ENCODE measurements at places on chromosomes 1 and 21.

- no peak for DNase-seq
Measured at GRCh38 chr1:6048179-6048867, 2.6 kb downstream of the KCNAB2 start.

- no peak for DNase-seq
Measured at GRCh38 chr21:34072145-34073031, 990 bp upstream of the MRPS6 start.

DNA sequence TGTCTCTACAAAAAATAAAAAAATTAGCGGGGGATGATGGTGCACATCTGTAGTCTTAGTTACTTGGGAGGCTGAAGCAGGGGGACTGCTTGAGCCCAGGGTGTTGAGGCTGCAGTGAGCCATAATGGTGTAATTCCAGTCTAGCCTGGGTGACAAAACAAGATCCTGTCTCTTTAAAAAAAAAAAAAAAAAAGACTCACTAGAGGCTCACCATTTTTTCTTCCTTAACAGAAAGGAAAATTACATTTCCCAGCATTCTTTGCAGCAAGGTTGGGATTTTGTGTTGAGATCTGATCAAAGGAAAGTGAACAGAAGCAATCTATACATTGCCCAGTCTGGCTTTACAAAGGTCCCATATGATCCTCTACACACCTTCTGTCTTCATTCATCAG, 21.5 kb downstream of the GFI1 start:
- no peak for DNase-seq

DNA sequence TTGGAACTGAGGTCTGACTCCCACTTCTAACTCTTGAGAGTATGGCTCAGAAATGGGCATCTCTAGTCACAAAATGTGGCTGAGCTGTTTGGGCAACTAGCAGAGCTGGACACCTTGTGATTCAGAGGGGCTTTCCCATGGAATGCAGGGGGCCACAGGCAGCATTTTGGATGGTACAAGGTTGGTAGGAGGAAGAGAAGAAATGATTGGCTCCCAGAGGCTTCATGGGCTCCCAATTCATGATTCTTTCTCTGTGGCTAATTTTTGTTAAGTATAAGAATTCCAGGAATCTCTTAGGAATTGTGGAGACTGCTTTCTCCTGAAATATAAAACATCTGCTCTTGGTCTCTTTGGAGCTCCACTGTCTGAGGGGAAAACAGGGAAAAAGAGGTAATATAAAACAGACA, 49.7 kb downstream of the PBX1 start:
- DNase-seq = no peak

GRCh38 chr1:94876362-94876761, 50.5 kb downstream of the CNN3 start:
- no peak for DNase-seq

DNA sequence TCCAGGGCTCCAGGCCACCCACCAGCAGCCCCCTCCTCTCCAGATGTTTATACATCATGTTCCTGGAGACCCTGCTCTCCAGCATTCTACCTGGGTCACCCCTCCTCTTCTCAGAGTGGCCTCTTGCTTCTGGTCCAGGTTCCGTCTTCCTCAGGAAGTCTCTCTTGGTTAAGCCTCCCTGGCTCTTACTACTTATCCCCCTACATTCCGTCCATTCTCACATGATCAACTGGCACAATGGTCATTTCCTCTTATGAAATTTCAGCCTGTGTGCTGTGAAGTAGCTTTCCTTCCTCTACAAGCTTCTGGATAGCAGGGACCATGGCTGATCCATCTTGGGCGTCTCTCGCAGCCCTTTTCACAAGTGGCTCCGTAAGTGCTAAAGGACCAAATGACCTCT, 33.9 kb upstream of the ATP2B4 start:
- no peak for DNase-seq

DNA sequence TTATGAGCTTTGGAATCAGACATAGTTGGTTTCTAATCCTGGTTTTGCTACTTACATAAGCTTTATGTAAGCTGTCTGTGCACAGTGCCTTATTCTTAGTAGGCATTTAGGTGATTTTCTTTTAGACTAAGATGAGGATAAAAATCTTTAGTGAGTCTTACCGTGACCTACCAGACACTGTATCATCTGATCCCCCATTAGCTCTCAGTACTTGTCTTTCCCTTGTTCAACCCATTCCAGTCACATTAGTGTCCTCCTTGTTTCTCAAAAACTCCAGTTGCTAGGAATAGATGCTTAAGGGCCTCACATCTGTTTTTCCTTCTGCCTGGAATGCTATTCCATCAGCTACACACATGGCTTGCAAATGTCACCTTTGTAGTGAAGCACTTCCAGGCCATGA, 18.8 kb downstream of the PPP1R12B start:
- no peak for DNase-seq

DNA sequence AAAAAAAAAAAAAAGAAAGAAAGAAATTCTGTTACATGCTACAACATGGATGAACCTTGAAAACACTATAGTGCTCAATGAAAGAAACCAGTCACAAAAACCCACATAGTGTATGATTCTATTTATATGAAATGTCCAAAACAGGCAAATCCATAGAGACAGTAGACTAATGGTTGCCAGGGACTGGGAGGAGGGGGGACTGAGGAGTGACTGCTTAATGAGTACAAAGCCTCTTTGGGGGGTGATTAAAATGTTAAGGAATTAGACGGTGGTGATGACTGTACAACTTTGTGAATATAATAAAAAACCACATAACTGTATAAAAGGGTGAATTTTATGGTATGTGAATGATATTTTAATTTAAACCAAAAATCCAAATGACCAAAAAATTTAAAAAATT, 116.0 kb upstream of the GUCA2B start:
- no peak for DNase-seq

DNA sequence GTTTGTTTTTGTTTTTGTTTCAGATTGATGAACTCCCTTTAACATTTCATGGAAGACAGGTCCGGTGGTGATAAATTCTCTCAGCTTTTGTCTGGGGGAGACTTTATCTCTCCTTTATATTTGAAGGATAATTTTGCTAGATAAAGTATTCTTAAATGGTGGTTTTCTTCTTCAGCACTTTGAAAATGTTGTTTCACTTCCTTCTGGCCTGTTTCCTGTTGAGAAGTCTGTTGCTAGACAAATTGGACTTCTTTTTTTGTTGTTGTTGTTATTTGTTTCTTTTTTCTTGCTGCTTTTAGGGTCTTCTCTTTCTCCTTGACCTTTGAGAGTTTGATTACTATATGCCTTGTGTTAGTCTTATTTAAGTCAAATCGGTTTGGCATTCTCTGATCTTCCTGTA, 50.8 kb downstream of the CRP start:
- DNase-seq = no peak

DNA sequence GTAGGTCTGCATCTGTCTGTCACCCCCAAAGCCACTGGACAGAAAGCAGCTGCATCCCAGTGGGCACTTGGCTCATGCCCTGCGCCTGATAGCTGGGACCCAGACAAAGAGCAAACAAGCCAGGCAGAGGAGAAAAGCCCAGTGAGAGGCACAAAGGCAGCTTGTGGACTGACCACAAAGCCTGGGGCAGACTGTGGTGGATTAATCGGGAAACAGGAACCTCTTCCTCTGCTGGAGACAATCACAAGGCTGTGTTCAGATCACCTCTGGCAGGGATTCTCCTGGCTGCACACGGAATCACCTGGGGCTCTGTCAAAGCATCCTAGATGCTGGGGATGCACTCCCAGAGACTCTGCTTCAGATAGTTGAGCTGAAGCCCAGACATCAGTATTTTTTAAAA, 15.2 kb upstream of the GJB5 start:
- no peak for DNase-seq

DNA sequence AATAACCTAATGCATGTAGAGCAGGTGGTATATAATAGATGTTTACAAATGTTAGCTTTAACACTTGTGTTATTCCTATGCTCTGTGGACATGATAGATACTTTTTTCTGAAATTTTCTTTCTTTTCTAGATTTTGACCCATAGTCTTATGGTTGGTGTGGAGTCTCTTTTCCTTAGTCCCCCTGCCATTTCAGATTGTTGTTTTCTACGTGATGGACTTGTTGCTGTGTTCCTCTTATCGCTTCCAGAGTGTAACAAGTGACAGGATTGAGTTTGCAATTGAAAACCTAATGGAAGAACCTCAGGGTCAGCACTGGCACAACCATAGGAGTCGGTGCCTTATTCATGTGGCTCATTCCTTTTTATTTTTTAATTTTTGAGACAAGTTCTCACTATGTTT, 136.4 kb downstream of the HHAT start:
- DNase-seq = no peak

DNA sequence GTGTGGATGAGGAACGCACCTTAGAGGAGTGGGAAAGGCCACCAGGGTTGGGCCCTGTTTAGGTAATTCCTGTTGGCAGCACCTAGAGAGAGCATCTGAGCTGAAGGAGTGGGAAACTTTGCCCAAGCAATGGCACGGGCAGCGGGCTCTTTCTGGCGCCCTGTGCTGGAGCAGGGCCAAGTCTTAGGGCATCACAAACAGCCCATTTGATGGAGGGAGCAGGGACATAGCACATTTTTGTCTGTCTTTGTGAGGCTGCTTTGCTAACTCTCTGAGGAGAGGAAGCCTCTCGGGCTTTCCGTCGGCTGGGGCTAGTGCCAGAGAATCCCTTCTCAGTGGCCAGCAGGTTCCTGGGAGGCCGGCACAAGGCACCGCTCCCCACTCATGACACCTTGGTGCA, 22.5 kb upstream of the CNTN2 start:
- no peak for DNase-seq

DNA sequence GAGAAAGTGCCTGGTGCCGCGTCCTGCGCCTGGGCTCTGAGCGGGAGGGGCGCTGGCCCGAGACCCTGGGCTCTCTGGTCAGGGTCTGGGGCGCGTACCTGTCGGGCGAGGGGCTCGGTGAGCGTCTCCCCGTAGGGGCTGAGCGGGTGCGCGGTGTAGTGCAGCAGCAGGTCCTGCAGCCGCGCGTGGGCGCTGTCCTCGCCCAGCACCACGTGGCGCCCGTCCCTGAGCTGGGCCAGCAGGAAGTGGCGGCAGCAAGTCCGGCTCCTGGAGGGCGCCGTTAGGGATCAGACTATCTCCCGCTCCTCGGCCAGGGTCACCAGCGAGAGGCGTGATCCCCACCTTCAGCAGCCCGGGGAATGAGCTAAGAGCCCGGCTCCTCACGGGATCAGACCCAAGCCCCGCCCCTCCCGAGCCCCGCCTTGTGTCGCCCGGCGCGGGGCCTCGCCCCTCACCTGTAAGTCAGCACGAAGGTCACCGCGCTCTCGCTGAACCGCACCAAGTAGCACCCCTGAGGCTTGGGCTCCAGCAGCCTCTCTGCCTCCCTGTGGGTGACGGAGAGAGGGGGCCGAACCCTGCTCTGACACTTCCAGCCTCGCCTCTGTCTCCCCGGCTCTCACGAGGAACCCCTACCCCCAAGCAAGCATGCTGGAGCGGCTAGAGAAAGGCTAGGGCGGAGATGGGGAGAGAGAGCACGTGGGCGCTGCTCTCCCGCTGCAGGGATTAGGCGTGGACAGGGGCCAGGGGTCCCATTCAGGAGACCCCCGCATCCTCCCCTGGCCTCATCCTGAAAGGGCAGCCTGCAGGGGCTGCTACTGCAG, 2.7 kb downstream of the SH2D2A start:
- peak; percentile 28 for DNase-seq

GRCh38 chr1:197965132-197965840, 48.1 kb downstream of the LHX9 start:
- DNase-seq = no peak

DNA sequence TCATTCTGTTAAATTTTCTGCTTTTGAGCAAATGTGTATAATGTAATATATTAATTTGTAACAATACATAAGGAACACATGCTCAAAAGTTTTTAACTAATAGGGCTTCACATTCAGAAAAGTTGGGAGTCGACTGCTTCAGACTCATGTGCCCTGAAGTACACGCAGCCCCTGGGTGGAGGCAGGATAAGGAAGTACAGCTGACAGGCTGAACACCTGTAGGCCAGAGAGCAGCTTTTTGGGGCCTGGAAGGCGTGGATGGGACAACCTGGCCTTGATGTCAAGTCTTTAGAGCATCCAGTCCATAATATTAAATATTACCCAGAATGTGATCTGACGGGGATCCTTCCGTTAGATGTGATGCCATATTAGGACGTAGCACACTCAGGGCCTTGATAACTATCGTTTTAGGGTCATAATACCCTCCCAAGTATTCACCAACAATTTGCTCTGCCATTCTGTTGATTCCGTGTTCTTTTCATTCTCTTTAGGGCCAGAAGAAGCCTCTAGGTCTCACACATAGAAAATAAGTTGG, 485.2 kb downstream of the SIPA1L2 start:
- DNase-seq = no peak
